ENCODE measurements at places on chromosomes 5 and 9.

DNA sequence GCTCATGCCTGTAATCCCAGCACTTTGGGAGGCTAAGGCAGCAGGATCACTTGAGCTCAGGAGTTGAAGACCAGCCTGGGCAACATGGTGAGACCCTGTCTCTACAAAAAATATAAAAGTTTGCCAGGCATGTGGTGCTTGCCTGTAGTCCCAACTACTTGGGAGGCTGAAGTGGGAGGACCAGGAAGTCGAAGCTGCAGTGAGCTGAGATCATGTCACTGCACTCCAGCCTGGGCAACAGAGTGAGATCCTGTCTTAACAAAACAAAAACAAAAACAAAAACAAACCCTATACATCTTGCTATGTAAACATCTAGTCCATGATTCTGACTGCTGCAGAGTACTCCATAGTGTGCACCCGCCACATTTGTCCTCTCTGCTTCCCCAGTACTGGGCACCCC lies 19.8 kb upstream of the PPP2CA start:
- no peak for DNase-seq

DNA sequence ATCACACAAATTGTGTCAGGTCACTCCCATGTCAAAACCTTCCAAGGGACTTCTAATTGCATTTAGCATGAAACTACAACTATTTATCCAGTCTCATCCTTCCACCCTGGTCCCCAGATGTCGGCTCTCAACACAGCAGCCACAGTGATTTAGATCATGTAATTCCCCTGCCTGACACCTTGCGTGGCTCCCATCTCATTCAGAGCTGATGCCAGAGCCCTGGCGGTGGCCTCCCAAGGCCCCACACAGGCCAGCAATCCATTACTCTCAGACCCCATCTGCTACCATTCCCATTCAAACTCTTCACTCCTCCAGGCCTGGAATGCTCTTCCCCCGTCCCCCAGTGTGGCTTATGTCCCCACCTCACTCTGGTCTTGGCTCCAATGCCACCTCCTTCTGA lies 2.4 kb downstream of the SLC35D2 start:
- no peak for DNase-seq

GRCh38 chr5:130514984-130515690 lies 610.9 kb downstream of the CHSY3 start:
- no peak for DNase-seq

DNA sequence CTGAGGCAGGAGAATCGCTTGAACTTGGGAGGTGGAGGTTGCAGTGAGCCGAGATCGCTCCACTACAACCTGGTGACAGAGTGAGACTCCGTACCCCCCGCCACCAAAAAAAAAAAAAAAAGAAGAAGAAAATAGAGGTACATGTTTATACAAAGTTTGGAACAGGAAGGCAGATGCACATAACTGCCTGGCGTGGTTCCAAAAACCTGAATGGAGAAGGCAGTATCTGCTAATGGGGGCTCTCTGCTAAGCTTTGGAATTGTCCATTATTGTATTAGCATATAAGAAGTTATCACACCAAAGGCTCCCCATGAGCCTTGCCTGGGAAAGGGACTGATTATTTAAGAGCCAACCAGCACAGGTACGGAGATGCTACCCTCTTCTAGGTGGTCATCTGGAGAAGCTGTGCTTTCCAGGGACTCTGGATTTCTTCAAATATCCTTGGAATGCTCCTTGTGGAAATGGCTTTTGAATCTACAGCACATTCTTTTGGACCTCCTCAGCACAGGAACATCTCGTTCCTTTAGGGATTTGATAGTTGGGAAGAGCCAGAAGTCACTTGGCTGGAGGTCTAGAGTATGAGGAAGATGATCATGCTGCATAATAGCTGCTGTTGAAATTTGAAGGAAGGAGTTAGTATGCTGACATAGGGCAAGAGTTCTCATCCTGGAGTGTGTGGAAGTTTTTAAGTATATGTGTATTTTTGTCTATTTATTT lies 42.5 kb upstream of the ABCA1 start:
- DNase-seq: no peak
